ENCODE measurements at places on chromosomes 5 and 9. TPM values are rescaled to one million over a fixed set of nuclear protein-coding genes. Genes with fewer than 3 reads are reported as not detected.

- H3K27ac ChIP-seq, result no peak overlapping the region
- no peaks in the 10 kb centered on the region for H3K36me3 ChIP-seq
- H3K4me1 ChIP-seq, result no peaks in the 10 kb centered on the region
- no peak for DNase-seq
- H3K4me3 ChIP-seq, result no peak overlapping the region
Observed at GRCh38 chr5:89690331-89690730, 719.2 kb downstream of the CETN3 start.

GRCh38 chr5:118126159-118126558 is 862.2 kb downstream of the DTWD2 start:
- no peak overlapping the region for H3K4me3 ChIP-seq
- H3K27ac ChIP-seq, result no peak overlapping the region
- no peak for DNase-seq
- no peaks in the 10 kb centered on the region for H3K27me3 ChIP-seq
- H3K36me3 ChIP-seq, result no peaks in the 10 kb centered on the region

The IL5 gene
- not detected for total RNA-seq

DNA sequence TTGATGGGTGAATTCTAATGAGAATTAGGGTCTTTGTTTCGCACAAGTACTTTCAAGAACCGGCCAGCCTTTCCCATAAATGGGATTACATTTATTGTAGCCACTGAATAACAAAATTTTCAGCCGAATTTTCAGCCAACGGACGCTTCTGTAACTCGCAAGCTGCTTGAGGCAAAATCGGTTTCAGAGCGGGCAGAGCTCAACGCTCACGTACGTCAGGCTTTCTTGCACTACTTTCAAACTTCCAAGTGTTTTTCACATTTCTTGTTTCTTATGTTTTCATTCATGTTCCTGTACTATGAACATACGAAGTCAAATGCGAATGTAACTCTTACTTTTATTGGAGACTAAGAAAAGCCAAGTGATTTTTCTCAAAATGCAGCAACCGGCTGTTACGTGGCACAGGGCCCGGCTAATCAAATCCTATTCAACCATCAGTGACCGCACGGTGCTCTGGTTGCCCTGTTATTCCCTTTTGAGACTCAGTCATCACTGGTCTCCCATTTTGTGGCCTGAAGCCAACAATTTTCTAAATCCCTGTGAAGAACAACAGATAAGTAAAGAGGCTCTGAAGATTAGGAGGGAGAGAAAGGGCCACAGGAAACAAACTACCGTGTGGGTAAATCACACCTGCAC is 68.5 kb downstream of the SLC28A3 start:
- no peaks in the 10 kb centered on the region for H3K4me1 ChIP-seq
- H3K4me3 ChIP-seq, result no peak overlapping the region
- H3K36me3 ChIP-seq, result no peaks in the 10 kb centered on the region
- DNase-seq, result peak; percentile 81
- H3K27me3 ChIP-seq, result no peaks in the 10 kb centered on the region

DNA sequence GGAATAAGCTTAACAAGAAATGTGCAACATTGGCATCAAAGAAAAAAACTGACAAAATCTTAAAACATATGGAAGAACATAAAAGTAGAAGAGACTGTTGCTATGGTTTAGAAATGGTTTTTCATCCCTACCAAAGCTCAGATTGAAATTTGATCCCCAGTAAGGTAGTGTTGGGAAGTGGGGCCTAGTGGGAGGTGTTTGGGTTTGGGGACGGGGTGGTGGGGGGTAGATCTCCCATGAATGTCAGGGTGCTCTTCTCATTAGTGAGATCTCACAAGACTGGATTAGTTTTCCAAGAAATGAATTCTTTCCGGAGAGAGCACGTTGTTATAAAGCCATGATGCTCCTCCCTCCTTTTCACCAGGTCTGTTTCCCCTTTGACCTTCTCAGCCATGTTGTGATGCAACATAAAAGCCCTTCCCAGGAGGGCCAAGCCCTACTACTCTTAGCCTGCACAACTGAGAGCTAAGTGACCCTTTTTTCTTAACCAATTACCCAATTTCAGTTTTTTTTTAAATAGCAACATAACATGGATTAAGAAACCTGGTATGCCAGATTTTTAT is 10.6 kb downstream of the TMEM167A start:
- no peak for DNase-seq
- no peak overlapping the region for H3K27ac ChIP-seq
- no peaks in the 10 kb centered on the region for H3K27me3 ChIP-seq
- no peak overlapping the region for H3K4me3 ChIP-seq

The DAP gene
- total RNA-seq, result 184 TPM

The COL27A1 gene
- total RNA-seq, result 3.5 TPM

- no peaks in the 10 kb centered on the region for H3K27me3 ChIP-seq
- no peak for DNase-seq
- H3K4me3 ChIP-seq, result no peak overlapping the region
- H3K36me3 ChIP-seq, result no peaks in the 10 kb centered on the region
- H3K4me1 ChIP-seq, result no peaks in the 10 kb centered on the region
- no peak overlapping the region for H3K27ac ChIP-seq
Observed at GRCh38 chr5:126988021-126988569, 42.3 kb downstream of the MARCHF3 start.

DNA sequence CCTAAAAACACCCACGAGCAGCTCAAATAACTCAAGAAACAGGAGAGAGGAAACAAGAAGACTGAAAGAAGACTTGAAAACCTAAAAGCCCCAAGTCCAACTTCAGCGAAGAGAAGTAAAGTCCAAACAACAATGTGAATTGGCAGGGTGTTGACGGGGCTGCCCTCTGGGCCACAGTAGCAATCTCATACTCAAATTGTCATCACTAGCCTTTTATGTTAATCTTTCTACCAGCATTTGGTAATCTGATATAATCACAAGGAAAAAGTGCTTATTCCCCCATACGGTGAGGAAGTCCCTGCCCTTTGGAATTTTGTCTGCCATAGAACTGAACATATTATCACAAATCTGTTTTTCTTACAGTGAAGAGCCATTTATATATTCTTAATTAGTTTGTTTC is 51.5 kb upstream of the IFNE start:
- no peaks in the 10 kb centered on the region for H3K4me1 ChIP-seq
- no peak overlapping the region for H3K27ac ChIP-seq
- no peak for DNase-seq

The GNG10 gene
- 47.9 TPM for total RNA-seq

The F2R gene
- total RNA-seq, result 20.0 TPM

GRCh38 chr9:98686961-98687855 is 21.5 kb downstream of the GABBR2 start:
- no peak overlapping the region for H3K27ac ChIP-seq
- H3K36me3 ChIP-seq, result no peaks in the 10 kb centered on the region
- DNase-seq, result no peak
- no peak overlapping the region for H3K4me3 ChIP-seq

GRCh38 chr9:24096756-24097155 is 270.7 kb upstream of the ELAVL2 start:
- no peaks in the 10 kb centered on the region for H3K27me3 ChIP-seq
- no peak for DNase-seq
- H3K36me3 ChIP-seq, result no peaks in the 10 kb centered on the region
- H3K4me1 ChIP-seq, result no peaks in the 10 kb centered on the region
- H3K4me3 ChIP-seq, result no peak overlapping the region
- H3K27ac ChIP-seq, result no peak overlapping the region
